ENCODE measurements at places on chromosomes 1 and 21.

DNA sequence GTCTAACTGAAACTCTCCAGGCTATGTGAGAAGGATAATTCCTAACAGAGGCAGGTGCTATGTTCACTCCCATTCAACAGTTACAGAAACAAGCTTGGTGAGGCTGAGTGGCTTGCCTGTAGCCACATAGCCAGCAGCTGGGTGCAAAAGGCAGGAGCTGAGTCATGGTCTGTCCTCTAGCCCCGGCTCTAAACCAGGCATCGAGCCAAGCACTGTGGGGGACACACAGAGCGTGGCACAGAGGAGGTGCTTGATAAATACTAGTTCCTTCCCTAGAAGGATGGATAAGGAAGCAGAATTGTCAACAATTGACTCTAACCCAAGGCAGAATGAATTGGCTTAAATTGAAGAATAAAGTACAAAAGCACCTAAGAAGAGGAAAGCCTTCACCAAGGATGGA lies 10.4 kb upstream of the KCNA2 start:
- no peaks in the 10 kb centered on the region for H3K36me3 ChIP-seq
- peaks cover 4% of the 10 kb centered on the region for H3K4me1 ChIP-seq
- no peak for DNase-seq
- H3K27ac ChIP-seq: no peak overlapping the region
- no peak overlapping the region for H3K4me3 ChIP-seq
- H3K27me3 ChIP-seq: peaks cover 46% of the 10 kb centered on the region

DNA sequence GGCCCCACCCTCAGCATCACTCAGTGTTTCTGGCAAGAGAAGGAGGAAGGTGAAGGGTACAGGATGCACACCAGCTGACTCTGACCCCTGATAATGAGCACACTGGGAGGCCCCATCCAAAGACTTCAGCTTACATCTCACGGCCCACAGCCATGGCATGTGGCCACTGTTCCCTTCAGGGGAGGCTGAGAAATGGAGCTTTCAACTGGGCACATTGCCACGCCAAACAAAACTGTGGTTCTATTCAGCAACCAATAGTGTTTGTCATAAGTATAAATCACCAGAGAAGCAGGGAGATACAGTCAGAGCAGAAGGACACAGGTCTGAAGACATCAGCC lies 12.7 kb upstream of the TRAF3IP3 start:
- no peaks in the 10 kb centered on the region for H3K27me3 ChIP-seq
- no peaks in the 10 kb centered on the region for H3K4me1 ChIP-seq
- H3K27ac ChIP-seq: no peak overlapping the region

- H3K36me3 ChIP-seq: no peaks in the 10 kb centered on the region
- no peaks in the 10 kb centered on the region for H3K27me3 ChIP-seq
- no peak overlapping the region for H3K27ac ChIP-seq
- H3K4me3 ChIP-seq: no peak overlapping the region
- H3K4me1 ChIP-seq: no peaks in the 10 kb centered on the region
Measured at GRCh38 chr21:22250355-22250754, 1252.1 kb downstream of the NCAM2 start.

DNA sequence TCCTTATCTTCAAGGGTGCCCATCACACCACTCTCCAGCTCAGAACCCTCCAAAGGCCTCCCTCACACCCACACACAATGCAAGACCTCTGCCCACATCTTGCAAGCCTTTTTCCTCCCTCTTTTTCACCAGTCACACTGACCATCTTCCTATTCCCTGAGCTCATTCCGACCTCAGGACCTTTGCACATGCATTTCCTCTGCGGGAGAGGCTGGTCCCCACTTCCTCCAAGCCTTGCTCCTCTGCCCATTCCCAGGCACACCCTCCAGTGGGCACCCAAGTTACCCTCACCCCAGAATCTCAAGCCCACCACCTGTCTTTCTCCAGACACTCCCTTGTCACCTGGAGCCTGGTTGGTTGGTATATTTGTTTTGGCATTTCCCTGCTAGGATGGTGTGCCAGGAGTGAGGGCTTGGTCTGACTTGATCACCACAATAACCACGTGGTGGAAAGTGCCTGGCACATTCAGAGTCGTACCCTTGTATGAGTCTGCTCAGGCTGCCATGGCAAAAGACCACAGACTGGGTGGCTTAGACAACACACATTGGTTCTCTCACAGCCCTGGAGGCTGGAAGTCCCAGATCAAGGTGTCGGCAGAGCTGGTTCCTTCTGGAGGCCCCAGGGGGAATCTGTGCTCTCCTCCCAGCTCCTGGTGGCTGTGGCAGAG lies 13.2 kb downstream of the MX2 start:
- no peak overlapping the region for H3K27ac ChIP-seq
- no peaks in the 10 kb centered on the region for H3K36me3 ChIP-seq
- no peak overlapping the region for H3K4me3 ChIP-seq
- H3K4me1 ChIP-seq: no peaks in the 10 kb centered on the region
- no peaks in the 10 kb centered on the region for H3K27me3 ChIP-seq

GRCh38 chr1:8274352-8274751 lies 43.6 kb upstream of the SLC45A1 start:
- no peaks in the 10 kb centered on the region for H3K27me3 ChIP-seq
- H3K4me3 ChIP-seq: no peak overlapping the region
- no peak for DNase-seq
- H3K27ac ChIP-seq: no peak overlapping the region
- H3K36me3 ChIP-seq: no peaks in the 10 kb centered on the region
- H3K4me1 ChIP-seq: peaks cover 4% of the 10 kb centered on the region

- H3K4me3 ChIP-seq: no peak overlapping the region
- peak overlapping the region; percentile 75 for H3K27ac ChIP-seq
- H3K27me3 ChIP-seq: no peaks in the 10 kb centered on the region
- peak; percentile 83 for DNase-seq
- no peaks in the 10 kb centered on the region for H3K36me3 ChIP-seq
Measured at GRCh38 chr1:201268604-201269151, 14.6 kb upstream of the PKP1 start.

- H3K4me1 ChIP-seq: peaks cover 37% of the 10 kb centered on the region
- H3K4me3 ChIP-seq: no peak overlapping the region
- DNase-seq: peak; percentile 10
- H3K27me3 ChIP-seq: no peaks in the 10 kb centered on the region
- no peaks in the 10 kb centered on the region for H3K36me3 ChIP-seq
Measured at GRCh38 chr1:81808760-81809159, 8.0 kb downstream of the ADGRL2 start.

- no peaks in the 10 kb centered on the region for H3K4me1 ChIP-seq
- H3K27ac ChIP-seq: no peak overlapping the region
- no peak overlapping the region for H3K4me3 ChIP-seq
- H3K36me3 ChIP-seq: no peaks in the 10 kb centered on the region
- DNase-seq: no peak
- no peaks in the 10 kb centered on the region for H3K27me3 ChIP-seq
Measured at GRCh38 chr1:248627971-248628844, 6.7 kb downstream of the OR2T11 start.

- no peaks in the 10 kb centered on the region for H3K4me1 ChIP-seq
- DNase-seq: no peak
- no peak overlapping the region for H3K27ac ChIP-seq
- no peaks in the 10 kb centered on the region for H3K36me3 ChIP-seq
- H3K27me3 ChIP-seq: no peaks in the 10 kb centered on the region
Measured at GRCh38 chr1:113275691-113276090, 114.6 kb upstream of the MAGI3 start.

GRCh38 chr1:168135921-168136708 lies 615 bp downstream of the GPR161 start:
- H3K4me1 ChIP-seq: peaks cover 19% of the 10 kb centered on the region
- peak overlapping the region; percentile 92 for H3K4me3 ChIP-seq
- H3K36me3 ChIP-seq: no peaks in the 10 kb centered on the region
- H3K27ac ChIP-seq: peak overlapping the region; percentile 96
- peak; percentile 69 for DNase-seq

DNA sequence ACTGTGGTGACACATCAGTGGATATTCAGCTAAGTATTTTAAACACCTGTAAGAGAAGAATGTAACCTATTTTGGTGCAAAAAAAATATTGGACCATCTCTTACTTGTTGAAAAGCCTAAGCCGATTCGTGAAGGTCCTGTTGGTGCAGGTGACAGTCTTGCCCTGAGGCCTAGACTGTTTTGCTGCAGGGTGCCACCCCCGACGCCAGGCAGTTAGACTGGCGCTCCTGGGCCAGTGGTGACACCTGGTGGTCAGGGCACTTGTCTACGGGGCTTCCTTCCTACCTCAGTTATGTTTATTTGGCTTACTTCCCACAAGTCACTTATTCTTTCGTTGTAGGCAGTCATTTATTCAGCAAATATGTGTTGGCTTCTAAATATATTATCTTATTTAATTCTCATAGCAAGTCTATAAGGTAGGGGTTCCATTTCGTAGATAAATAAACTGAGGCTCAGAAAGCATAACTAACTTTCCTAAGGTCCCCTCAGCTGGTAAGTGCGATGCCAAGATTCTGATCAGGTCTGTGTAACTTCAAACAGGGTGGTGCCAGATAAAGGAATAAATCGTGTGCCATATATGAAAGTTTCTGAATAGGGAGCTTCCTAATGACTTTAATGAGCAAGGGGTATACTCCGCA lies 1.9 kb downstream of the EEIG2 start:
- H3K27ac ChIP-seq: no peak overlapping the region
- H3K36me3 ChIP-seq: no peaks in the 10 kb centered on the region
- peak; percentile 75 for DNase-seq
- peaks cover 13% of the 10 kb centered on the region for H3K4me1 ChIP-seq
- H3K27me3 ChIP-seq: no peaks in the 10 kb centered on the region

- no peaks in the 10 kb centered on the region for H3K36me3 ChIP-seq
- no peak overlapping the region for H3K27ac ChIP-seq
- no peaks in the 10 kb centered on the region for H3K27me3 ChIP-seq
- no peak for DNase-seq
Measured at GRCh38 chr1:88003255-88003654, 674.6 kb downstream of the LMO4 start.

DNA sequence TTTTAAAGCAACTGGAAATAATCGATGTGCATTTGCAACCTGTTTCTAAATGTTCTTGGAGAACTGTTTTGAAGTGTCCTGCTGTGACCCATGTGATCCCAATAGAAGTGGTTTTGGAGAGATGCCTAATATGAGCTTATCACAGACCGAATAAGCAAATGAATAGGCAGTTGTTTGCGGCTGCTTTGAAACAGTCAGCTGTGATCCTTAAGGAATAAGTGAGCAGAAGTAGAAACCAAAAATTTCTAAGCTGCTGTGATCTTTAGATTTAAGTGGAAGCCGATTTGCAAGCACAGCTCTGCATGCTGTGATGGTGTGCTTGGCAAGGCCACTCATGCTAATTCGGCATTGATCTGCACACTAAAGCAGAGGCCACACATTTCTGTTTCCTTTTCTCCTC lies 329.5 kb upstream of the DUSP10 start:
- peaks cover 5% of the 10 kb centered on the region for H3K4me1 ChIP-seq
- H3K4me3 ChIP-seq: no peak overlapping the region
- no peaks in the 10 kb centered on the region for H3K27me3 ChIP-seq
- DNase-seq: no peak
- H3K36me3 ChIP-seq: no peaks in the 10 kb centered on the region

GRCh38 chr1:53076165-53076564 lies 14.2 kb downstream of the PODN start:
- no peak for DNase-seq
- H3K36me3 ChIP-seq: no peaks in the 10 kb centered on the region
- H3K4me3 ChIP-seq: no peak overlapping the region
- H3K27ac ChIP-seq: no peak overlapping the region

- H3K27me3 ChIP-seq: no peaks in the 10 kb centered on the region
- H3K4me3 ChIP-seq: no peak overlapping the region
- DNase-seq: no peak
- peaks cover 36% of the 10 kb centered on the region for H3K4me1 ChIP-seq
- no peaks in the 10 kb centered on the region for H3K36me3 ChIP-seq
Measured at GRCh38 chr1:2202843-2203601, 8.4 kb upstream of the FAAP20 start.

GRCh38 chr1:111470596-111470995 lies 3.2 kb upstream of the C1orf162 start:
- no peaks in the 10 kb centered on the region for H3K36me3 ChIP-seq
- no peak overlapping the region for H3K27ac ChIP-seq
- no peaks in the 10 kb centered on the region for H3K4me1 ChIP-seq
- no peak overlapping the region for H3K4me3 ChIP-seq
- no peak for DNase-seq
- no peaks in the 10 kb centered on the region for H3K27me3 ChIP-seq

DNA sequence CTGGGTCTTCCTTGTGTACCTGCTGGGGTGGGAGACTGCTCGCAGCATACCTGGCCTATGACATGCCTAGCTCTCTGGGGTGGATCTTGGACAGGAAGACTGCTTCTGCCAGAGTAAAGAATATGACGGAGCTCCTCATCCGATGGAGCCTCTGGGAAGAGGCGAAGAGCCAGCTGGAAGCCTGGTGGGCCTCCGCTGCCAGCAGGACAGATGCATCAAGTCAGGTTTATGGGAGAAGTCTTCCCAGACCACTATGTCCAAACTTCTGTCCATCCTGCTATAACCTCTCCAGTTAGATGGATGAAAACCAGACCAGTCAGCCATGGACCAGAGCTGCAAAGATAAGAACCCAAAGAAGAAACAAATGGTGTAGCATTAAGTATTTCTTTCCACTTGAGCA lies 27.7 kb upstream of the NGF start:
- no peaks in the 10 kb centered on the region for H3K27me3 ChIP-seq
- H3K36me3 ChIP-seq: no peaks in the 10 kb centered on the region
- DNase-seq: no peak
- peaks cover 7% of the 10 kb centered on the region for H3K4me1 ChIP-seq
- no peak overlapping the region for H3K27ac ChIP-seq
- H3K4me3 ChIP-seq: no peak overlapping the region

DNA sequence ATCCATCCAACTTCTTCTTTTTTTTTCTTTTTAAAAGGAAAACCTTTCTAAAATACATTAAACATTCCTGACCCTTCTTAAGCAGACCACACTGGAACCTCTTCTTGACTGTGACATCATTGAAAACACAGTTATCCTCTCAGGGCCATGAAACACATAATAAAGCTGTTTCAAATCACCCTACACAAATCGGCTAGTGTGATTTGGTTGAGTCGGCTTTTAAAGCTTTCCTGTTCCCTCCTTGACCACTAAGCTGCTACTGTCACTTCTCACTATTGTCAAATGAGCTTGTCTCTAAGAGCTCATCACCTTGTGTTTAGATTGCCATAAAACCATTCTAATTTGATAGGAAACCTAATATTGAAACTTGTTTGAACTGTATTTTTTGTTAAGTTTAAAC lies 5.9 kb downstream of the USP24 start:
- peaks cover 49% of the 10 kb centered on the region for H3K4me1 ChIP-seq
- DNase-seq: no peak
- no peaks in the 10 kb centered on the region for H3K36me3 ChIP-seq
- H3K4me3 ChIP-seq: no peak overlapping the region

Measured in hepatocyte (in vitro differentiated cells).